ENCODE measurements at places on chromosomes 1 and 21.

DNA sequence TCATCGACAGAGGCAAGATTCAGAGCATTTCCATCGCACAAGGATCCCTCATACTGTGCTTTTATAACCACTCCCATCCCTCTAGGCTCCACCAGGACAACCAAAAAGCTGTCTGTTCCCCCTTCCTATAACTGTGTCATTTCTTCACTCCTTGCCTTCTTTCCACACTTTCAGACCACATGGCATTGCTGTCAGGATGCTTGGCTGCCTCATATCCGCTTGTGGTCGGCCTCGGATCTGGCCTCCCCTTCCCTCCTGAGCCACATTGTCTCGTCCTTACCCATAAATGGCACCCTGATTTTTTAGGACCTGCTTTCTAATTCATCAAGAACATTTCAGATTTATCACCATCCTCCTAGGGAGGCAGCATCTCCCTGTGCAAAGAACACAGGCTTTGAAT lies 80.5 kb downstream of the HIVEP3 start:
- H3K27ac ChIP-seq, result no peak overlapping the region
- DNase-seq, result no peak
- no peaks in the 10 kb centered on the region for H3K4me1 ChIP-seq
- no peaks in the 10 kb centered on the region for H3K27me3 ChIP-seq

DNA sequence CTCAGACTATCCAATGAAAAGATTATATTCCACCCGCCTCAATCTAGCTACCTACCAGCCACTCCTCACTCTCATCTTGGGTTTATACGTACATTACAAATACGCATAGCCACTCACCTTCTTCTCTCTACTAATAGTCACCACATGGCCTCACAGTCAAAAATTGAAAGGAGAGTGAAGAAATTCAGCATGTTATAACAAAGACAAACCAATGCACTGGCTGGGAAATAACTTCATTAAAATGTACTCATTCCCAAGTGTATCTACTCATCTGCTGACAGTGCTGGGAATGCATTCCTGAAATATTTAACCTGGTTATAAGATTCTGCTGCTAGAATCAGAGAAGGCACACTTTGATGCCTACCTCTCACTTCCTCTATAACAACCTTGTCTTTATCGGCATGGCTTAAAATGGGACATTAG lies 6.5 kb downstream of the ZNF644 start:
- H3K27me3 ChIP-seq, result no peaks in the 10 kb centered on the region
- DNase-seq, result no peak
- peaks cover 44% of the 10 kb centered on the region for H3K4me1 ChIP-seq
- no peak overlapping the region for H3K27ac ChIP-seq

GRCh38 chr1:201022820-201023516 lies 546 bp downstream of the KIF21B start:
- peaks cover 56% of the 10 kb centered on the region for H3K4me1 ChIP-seq
- H3K27me3 ChIP-seq, result no peaks in the 10 kb centered on the region
- no peak for DNase-seq
- H3K4me3 ChIP-seq, result peak overlapping the region; percentile 67

GRCh38 chr21:45966791-45967394 lies 14.7 kb upstream of the COL6A1 start:
- H3K4me1 ChIP-seq, result peaks cover 13% of the 10 kb centered on the region
- DNase-seq, result no peak
- H3K27ac ChIP-seq, result no peak overlapping the region
- peaks cover 18% of the 10 kb centered on the region for H3K27me3 ChIP-seq
- no peak overlapping the region for H3K4me3 ChIP-seq

DNA sequence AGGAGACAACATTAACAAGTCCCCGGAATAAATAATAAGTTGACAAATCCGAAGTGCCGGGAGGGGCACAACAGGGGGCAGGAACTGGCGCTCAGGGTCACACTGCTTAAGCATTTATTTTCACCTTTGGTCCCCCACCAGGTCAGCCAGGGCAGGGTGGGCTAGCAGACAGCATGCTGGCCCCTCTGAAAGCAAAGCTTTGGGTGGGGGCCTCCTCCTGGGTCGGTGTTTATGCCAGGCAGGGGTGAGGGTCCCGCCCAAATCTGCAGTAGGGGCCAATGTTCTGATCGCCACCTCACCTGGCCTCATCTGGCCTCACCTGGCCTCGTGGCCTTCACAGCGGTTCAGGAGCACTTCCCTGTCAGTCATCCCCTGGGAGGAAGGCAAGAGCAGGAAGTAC lies 8.2 kb upstream of the FAM131C start:
- no peak overlapping the region for H3K4me3 ChIP-seq
- DNase-seq, result no peak
- no peaks in the 10 kb centered on the region for H3K36me3 ChIP-seq
- no peaks in the 10 kb centered on the region for H3K27me3 ChIP-seq

DNA sequence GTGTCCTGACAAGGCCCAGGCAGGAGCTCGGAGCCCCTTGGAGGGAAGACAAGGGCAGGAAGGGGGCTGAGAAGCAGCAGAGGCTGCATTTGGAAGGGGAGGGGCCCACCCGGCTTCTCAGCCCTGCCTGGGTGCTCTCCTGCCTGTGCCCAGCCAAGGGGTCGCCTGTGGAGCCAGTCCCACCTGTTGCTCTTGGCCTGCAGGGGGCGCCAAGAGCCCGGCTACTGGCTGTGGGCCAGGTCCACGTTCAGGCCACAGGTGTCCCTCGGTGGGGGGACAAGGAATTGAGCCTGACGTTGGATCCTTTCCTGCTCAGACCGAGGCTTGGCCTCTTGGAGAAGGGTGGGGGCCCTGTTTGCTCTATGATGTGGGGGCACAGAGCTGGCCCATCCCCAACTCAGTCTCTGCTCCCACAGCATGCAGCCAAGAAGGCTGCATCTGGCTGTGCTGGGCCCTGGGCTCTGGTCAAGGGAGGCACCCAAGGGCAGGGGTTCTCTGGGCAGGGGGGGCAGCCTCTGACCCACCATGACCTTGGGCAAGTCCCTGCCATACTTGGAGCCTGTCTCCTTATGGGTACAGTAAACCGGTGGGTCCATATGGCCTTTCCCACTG lies 10.9 kb downstream of the WNT4 start:
- no peaks in the 10 kb centered on the region for H3K36me3 ChIP-seq
- H3K4me1 ChIP-seq, result peaks cover 15% of the 10 kb centered on the region
- no peaks in the 10 kb centered on the region for H3K27me3 ChIP-seq
- DNase-seq, result peak; percentile 83

- no peaks in the 10 kb centered on the region for H3K4me1 ChIP-seq
- H3K27ac ChIP-seq, result no peak overlapping the region
- no peaks in the 10 kb centered on the region for H3K36me3 ChIP-seq
- no peak for DNase-seq
Measured at GRCh38 chr1:110734133-110734680, 59.5 kb upstream of the KCNA3 start.

GRCh38 chr1:171606402-171606941 lies 15.6 kb upstream of the MYOCOS start:
- no peak overlapping the region for H3K27ac ChIP-seq
- H3K27me3 ChIP-seq, result no peaks in the 10 kb centered on the region
- no peaks in the 10 kb centered on the region for H3K4me1 ChIP-seq
- no peak overlapping the region for H3K4me3 ChIP-seq

- no peaks in the 10 kb centered on the region for H3K27me3 ChIP-seq
- H3K36me3 ChIP-seq, result no peaks in the 10 kb centered on the region
- H3K4me1 ChIP-seq, result peaks cover 22% of the 10 kb centered on the region
- DNase-seq, result no peak
- no peak overlapping the region for H3K4me3 ChIP-seq
Measured at GRCh38 chr1:246641394-246641793, 75.1 kb downstream of the CNST start.

GRCh38 chr1:209756615-209757445 lies 977 bp downstream of the TRAF3IP3 start:
- peak overlapping the region; percentile 30 for H3K4me3 ChIP-seq
- no peaks in the 10 kb centered on the region for H3K27me3 ChIP-seq
- no peaks in the 10 kb centered on the region for H3K4me1 ChIP-seq
- peak overlapping the region; percentile 10 for H3K27ac ChIP-seq

DNA sequence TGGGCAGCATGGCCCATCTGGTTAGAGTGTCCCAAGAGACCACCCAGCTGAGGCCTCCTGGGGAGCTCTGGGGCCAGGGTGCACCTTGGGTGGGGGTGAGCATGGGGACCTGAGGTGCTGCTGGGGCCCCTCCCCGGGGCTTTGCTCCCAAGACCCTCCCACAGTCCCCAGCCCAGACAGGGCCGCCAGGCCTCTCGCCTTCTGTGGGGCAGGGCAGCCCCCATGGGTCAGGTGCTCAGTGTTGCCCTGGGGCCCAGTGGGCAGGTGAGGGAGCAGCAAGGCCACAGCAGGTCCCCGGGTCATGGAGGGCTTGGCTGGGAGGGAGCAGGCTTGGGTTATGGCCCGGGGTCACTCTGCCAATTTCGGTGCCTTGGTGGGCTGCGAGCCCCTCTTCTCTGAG lies 24.5 kb upstream of the PEX10 start:
- no peak for DNase-seq
- no peak overlapping the region for H3K4me3 ChIP-seq
- H3K27me3 ChIP-seq, result peaks cover 90% of the 10 kb centered on the region
- no peaks in the 10 kb centered on the region for H3K4me1 ChIP-seq
- H3K27ac ChIP-seq, result no peak overlapping the region

DNA sequence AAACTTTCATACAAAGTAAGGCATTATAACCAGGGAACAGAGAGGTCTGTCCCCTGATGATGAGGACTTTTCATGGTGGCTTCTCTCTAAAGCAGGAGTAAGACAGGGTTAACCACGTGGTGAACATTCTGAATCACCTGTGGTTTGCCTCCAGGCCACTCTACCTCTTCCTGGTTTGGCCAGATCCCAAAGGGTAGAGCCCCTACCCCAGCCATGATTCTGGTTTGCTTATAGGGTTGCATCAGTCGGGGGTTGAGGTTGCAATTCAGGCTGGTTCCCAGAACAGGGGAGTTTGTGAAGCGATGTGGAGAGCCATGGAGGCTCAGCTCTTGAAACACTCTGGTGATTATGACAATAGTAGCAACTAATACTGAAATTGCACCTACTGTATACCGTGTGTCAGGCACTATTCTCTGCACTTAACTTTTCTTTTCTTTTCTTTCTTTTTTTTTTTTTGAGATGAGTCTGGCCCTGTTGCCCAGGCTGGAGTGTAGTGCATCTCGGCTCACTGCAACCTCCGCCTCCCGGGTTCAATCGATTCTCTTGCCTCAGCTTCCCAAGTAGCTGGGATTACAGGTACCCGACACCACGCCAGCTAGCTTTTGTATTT lies 8.3 kb downstream of the CNR2 start:
- H3K36me3 ChIP-seq, result no peaks in the 10 kb centered on the region
- DNase-seq, result no peak
- H3K4me1 ChIP-seq, result peaks cover 11% of the 10 kb centered on the region
- H3K4me3 ChIP-seq, result no peak overlapping the region
- H3K27me3 ChIP-seq, result no peaks in the 10 kb centered on the region

DNA sequence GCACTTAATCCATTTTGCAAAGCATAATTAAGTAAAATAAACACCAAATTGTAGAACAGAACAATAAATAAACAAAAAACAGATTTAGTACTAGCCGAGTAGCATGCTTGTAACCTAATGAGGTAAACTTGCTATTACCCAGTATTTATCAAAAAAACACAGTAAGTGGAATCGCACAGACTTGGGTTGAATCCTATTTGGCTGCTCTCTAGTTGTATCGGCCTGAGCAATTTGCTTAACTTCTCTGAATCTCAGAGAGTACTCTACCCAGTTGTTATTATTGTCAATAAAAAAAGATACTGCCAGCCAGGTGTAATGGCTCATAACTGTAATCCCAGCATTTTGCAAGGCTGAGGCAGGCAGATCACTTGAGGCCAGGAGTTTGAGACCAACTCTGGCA lies 664.3 kb downstream of the ADGRL2 start:
- peaks cover 9% of the 10 kb centered on the region for H3K4me1 ChIP-seq
- H3K4me3 ChIP-seq, result no peak overlapping the region
- H3K27ac ChIP-seq, result peak overlapping the region; percentile 29
- no peaks in the 10 kb centered on the region for H3K36me3 ChIP-seq
- no peaks in the 10 kb centered on the region for H3K27me3 ChIP-seq

DNA sequence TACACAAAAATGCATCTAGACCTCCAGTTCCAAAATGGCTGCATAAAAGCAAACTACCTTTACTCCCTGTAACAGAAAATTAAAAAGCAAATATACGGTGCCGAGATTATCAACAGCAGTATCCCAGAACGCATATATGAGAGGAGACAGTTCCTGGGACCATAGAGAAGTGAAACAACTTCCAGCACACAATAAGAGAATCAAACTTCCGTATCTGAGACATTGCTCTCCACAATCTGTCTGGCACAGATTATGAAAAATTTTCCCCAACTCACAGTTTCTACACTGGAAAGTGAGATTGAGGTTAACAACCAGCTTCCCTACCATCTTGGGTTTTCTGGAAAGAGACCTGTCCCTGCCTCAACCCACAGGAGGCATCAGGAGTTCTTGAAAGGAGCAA lies 47.2 kb upstream of the ST6GALNAC3 start:
- H3K27ac ChIP-seq, result no peak overlapping the region
- no peak overlapping the region for H3K4me3 ChIP-seq
- H3K4me1 ChIP-seq, result no peaks in the 10 kb centered on the region

DNA sequence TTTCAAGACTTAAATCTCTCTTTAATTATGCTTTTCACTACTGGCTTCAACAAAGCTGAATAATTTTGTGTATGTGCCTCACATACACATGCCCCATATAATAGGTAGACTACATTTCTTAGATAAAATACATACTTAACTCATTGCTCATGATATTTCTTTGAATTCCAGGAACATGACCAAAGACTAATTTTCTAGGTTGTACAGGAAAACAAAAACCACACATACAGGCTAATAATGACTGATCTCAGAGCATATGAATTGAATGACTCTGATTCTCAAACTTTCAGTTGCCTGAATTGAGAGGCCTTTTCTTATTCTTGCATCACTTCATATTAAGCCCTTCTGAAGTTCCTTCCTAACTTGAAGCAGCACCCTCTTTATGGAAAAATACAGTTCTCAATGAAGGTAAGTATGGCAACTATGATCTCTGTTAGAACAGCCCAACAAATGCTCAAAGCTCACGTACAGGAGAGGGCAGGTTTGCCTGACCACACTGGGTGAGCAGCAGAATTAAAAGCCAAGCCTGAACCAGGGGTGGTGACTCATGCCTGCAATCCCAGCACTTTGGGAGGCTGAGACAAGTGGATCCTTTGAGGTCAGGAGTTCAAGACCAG lies 22.6 kb upstream of the UAP1 start:
- peaks cover 5% of the 10 kb centered on the region for H3K4me1 ChIP-seq
- H3K27ac ChIP-seq, result no peak overlapping the region
- no peak for DNase-seq
- no peak overlapping the region for H3K4me3 ChIP-seq

GRCh38 chr1:36919491-36920145 lies 114.7 kb downstream of the GRIK3 start:
- no peaks in the 10 kb centered on the region for H3K36me3 ChIP-seq
- DNase-seq, result no peak
- no peaks in the 10 kb centered on the region for H3K4me1 ChIP-seq
- no peak overlapping the region for H3K27ac ChIP-seq

DNA sequence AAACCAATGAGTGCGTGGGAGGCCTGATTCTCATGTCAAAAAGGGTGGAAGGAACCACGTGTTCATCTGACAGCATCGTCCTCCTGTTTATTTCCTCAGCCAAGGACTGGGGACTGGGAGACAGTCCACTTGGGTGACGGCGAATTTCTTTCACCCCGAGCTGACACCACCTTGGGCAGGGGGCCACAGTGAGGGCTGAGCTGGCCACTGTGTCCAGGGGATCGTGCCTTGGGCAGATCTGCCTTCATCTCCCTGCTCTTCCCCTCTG lies 122.1 kb downstream of the SIM2 start:
- no peak overlapping the region for H3K27ac ChIP-seq
- no peaks in the 10 kb centered on the region for H3K27me3 ChIP-seq
- no peaks in the 10 kb centered on the region for H3K4me1 ChIP-seq
- no peak overlapping the region for H3K4me3 ChIP-seq
- no peak for DNase-seq
